Effector CD8-positive, alpha-beta T cell (primary cell): ENCODE measurements at places on chromosomes 5 and 9.

- no peak for DNase-seq
Measured at GRCh38 chr9:8188723-8189407, 389.3 kb upstream of the DMAC1 start.

GRCh38 chr9:129886226-129887174 is 51.2 kb downstream of the USP20 start:
- peak; percentile 49 for DNase-seq

DNA sequence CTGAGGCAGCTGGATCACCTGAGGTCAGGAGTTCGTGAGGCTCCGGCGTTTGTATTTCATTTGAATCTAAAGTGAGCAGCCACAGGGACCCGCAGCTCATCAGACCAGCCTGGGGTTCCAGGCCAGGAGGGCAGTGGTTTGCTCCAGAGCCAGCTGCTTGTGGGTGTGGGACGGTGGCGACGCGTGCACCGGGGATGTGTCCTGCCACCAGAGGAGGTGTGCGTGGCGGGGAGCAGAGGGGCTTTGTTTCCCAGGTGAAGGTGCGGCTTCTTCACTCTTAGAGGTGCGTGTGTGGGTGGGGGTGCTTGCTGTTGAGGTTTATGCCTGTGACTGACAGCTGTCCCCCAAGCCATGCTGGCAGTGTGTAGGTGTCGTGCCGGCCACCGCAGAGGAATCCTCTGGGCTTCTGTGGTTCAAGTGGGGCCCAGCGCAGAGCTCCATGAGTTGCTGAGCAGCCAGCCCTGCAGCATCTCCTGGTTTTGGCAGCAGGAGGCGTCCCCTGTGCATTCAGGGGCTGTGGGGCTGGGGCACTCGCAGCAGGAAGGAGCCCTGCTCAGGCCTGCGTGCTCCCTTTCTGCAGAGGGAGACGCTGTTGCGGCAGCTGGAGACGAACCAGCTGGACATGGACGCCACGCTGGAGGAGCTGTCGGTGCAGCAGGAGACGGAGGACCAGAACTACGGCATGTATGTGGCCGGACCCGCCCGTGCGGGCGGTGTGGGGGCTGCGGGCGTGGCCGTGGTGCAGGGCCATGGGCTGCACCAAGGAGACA is 6.9 kb upstream of the AJM1 start:
- no peak for DNase-seq

DNA sequence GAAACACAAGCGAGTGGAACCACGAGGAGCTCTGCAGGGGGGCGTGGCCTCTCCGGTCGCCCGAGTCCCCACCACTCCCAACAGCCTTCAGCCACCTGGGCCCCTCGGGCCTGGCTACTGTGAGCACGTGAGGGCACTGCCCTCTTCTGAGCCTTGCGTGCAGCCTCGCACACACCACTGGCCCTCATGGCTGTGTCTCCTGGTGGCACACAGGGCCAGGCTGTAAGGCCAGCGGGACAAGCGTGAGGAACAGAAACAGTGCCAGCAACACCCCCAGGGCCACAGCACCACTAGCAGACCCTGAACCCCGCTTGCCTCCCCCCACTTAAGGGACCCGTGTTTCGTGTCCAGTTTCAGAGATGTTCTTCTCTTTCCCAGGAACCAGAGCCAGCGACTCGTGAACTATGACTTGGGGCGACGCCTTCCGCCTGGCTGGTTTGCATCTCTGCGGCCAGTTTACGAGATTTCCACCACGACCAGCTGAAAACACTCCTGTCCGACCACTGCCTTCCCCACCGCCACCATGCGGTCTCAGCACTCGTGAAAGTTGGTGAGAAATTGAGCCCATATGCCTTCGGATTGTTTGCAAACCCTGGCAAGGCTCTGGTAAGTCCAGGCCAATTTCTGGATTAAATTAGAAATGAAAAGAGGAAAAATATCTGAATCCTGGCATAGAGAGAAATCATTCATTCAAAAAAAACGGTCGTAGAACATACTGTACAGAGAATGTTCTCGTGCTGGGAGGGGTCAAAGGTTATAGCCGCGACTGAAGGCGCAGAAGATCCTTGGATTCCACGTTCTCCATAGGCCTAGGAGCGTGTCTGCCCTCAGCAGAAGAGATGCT is 135.6 kb downstream of the ZNF354C start:
- no peak for DNase-seq

- no peak for DNase-seq
Measured at GRCh38 chr5:74440341-74440740, 200.2 kb downstream of the ENC1 start.

- DNase-seq, result no peak
Measured at GRCh38 chr5:534743-535671, 10.8 kb upstream of the SLC9A3 start.

DNA sequence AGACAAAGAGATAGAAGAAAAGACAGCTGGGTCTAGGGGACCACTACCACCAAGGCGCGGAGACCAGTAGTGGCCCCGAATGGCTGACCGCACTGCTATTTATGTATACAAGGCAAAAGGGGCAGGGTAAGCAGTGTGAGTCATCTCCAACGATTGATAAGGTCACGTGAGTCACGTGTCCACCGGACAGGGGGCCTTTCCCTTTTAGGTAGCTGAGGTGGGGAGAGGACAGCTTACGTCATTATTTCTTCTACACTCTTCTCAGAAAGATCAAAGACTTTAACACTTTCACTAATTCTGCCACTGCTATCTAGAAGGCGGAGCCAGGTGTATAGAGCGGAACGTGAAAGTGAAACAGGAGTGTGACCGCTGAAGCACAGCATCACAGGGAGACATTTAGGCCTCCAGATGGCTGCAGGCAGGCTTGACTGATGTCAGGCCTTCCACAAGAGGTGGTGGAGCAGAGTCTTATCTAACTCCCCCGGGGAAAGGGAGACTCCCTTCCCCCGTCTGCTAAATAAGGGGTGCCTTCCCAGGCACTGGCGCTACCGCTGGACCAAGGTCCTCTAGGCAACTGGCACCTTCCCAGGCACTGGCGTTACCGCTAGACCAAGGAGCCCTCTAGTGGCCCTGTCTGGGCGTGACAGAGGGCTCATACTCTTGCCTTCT is 6.1 kb upstream of the PRR16 start:
- DNase-seq, result no peak

- no peak for DNase-seq
Measured at GRCh38 chr9:7293091-7293490, 506.5 kb downstream of the DMAC1 start.

GRCh38 chr9:137113385-137114159 is 961 bp downstream of the DPP7 start:
- no peak for DNase-seq

GRCh38 chr5:135225856-135226560 is 173.0 kb downstream of the MACROH2A1 start:
- no peak for DNase-seq

- DNase-seq, result no peak
Measured at GRCh38 chr9:75504721-75505120, 385.8 kb upstream of the PCSK5 start.

- no peak for DNase-seq
Measured at GRCh38 chr5:106185661-106186081, 1485.1 kb downstream of the EFNA5 start.

- no peak for DNase-seq
Measured at GRCh38 chr9:108813951-108814601, 41.7 kb downstream of the ACTL7B start.

- peak; percentile 83 for DNase-seq
Measured at GRCh38 chr9:126704892-126705766, 91.4 kb downstream of the LMX1B start.

DNA sequence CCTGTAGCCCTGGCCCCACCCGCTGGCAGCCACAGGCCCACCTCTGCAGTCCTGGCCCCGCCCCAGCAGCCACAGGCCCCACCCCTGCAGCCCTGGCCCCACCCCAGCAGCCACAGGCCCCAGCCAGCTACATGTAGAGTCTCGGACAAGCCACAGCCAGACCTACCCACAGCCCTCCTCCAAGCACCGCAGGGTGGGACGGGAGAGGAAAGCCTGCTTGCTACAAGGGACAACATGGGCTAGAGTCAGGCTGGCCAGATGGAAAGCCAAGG is 49.5 kb upstream of the SARDH start:
- DNase-seq, result no peak

GRCh38 chr5:59605915-59606314 is 287.6 kb downstream of the PDE4D start:
- no peak for DNase-seq

GRCh38 chr9:130570208-130570607 is 9.2 kb upstream of the FUBP3 start:
- DNase-seq, result no peak

- DNase-seq, result no peak
Measured at GRCh38 chr9:105066275-105066865, 138.4 kb upstream of the ABCA1 start.

DNA sequence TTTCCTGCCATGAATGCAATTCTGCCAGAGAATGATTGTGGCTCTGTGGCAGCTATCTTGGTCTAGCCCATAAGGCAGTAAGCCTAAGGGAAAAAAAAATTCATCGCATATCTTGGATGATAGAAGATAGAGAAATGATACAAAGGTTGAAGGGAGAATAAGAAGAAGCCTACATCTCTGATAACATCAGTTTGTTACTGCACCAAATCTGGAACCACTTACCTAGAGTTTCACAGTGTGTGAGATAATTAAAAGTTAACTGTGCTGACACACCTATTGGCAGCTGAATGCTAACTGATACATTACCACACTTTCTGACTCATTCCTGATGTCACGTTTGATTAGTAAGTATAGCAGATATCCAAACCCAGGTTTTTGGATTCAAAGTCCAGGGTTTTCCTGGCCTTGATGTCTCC is 91.6 kb upstream of the TAF11L2 start:
- DNase-seq, result no peak

GRCh38 chr5:34551911-34552433 is 104.2 kb upstream of the RAI14 start:
- no peak for DNase-seq

GRCh38 chr9:83639266-83639665 is 16.3 kb downstream of the IDNK start:
- no peak for DNase-seq

GRCh38 chr5:35884191-35884769 is 27.6 kb downstream of the IL7R start:
- no peak for DNase-seq

DNA sequence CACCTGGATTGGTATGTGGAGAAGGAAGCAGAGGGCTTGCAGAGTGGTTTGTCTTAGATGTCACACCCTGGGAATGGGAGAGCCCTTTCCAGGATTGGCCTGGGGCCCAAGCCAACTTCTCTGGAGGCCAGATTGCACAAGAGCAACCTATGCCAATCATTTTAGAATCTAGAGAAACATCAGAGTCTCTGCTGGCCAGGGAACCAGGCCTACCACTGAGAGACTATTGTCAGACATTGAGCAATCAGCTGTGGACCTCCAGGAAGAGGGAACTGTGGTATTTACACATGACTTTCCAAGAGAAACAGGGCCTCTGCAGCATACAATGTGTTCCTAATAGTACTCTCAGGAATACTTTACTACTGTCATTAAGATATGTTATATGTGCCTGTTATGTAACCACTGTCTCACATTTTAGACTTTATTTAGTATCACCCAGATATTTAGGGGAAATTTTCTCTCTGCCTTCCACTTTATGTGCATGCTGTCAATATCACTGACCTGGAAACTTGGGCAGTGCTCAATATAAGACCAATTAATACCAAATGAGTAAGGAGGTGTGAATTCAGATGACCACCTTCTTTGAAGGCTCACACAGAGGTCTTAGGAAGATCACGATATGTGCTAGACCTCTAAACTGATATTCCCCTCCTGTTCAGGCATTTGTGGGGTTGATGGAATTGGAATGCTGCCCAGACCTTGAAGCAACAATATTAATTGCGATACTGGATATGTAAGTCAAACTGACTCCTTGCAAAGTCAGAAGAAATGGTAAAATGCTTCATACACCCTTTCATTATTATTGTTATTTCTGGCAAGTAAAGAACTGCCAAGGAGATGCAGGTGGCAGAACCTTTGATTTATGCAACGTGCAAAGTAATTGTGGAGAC is 20.5 kb upstream of the CCL28 start:
- no peak for DNase-seq
